Stimulated activated CD4-positive, alpha-beta T cell treated with anti-CD3 and anti-CD28 coated beads, TNF-alpha, amount 100 ng/mL, for 24 hours (primary cell): ENCODE measurements at places on chromosomes 1 and 21.
A peak's percentile ranks its signal among the peaks of the same experiment; 100 is the strongest.

DNA sequence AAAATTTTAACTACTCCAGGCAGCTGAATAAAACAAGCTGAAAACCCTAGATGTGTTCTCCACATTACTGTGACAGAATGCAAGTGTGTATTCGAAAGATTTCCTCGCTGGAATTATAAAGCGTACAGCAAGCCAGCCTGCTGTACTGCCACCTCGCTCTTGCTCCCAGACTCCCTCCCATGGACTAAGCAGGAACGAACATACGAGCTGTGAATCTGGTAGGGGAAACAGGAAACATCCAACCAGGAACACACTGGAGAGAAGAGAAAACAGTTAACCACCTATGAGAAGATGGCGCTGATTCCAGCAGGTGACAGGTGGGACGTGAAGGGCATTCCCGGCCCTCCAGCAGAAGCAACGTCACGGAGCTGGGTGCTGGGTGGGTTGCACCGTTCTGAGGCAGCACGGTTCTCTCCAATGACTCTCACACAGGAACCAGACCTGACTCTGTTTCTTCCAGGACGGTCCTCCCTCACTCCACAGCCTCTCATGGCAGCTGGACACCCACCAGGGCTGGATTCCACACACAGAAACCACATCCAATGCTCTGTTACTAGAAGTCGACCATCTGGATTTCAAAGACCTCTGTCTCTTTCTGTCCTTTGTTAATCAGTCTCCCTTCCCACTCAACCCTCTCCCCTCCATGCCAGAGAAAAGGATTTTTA, 219.2 kb downstream of the RERE start:
- no peak for DNase-seq

DNA sequence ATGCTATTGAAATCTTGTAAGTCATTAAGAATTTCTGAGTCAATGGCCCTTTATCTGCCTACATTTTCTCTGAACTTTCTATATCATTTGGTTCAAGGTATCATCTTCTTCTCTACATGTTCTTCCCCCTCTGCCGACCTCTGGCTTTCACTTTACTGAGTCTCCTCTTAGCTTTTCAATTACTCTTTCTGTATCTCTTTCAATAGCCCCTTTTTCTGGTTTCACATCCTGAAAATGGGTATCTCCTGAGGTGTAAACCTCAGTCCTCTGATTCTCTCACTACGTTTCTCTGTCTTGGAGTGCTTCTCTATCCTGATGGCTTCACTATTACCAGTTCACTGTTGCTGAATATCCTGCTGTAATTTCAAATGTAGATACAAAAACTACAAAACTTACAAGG, 98.9 kb downstream of the LYST start:
- DNase-seq: no peak

DNA sequence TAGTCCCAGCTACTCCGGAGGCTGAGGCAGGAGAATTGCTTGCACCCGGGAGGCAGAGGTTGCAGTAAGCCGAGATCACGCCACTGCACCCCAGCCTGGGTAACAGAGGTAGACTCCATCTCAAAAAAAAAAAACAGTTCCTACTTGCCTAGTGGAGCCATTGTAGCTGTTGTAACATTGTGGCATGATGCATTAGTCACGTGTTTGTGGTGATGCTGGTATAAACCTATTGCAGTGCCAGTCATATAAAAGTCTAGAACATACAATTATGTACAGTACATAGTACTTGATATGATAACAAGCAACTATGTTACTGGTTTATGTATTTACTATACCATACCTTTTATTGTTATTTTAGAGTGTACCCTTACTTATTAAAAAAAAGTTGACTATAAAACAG, 16.2 kb downstream of the KYAT3 start:
- no peak for DNase-seq

DNA sequence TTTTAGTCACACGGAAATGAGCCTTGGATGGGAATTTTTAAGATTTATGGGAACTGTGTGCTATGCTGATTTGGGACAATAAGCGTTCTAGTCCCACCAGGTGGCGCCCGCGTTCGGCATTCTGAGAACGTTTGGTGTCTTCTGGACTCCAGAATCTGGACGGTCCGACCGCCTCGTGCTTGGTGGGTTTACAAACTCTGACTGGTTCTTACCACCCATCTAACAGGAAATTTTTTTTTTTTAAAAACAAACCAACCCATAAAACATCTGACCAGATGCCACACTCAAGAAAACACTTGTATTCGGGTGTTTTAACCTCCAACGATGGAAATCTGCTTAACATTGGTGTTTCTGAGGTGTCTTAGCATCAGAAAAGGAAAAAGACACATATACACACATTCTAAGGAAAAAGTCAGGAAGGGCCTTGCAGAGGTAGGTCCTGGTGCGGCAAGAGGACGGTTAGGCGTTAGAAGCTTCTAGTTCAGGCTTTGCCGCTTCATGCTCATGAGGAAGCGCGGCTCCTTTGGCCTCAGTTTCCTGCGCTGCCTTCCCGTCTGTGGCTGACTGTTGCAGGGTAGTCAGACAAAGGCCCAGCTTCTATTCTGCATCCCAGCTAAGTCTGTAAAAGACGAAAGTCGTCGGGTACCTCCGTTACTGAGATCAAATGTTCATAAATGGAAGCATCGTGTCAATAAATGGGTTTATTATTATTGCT, 814 bp upstream of the DYRK3 start:
- DNase-seq: peak; percentile 63

- no peak for DNase-seq
These were observed 20.6 kb upstream of the APOBEC4 start for GRCh38 chr1:183673605-183674323.
